ENCODE measurements at places on chromosomes 7 and 10. TPM values are rescaled to one million over a fixed set of nuclear protein-coding genes. Genes with fewer than 3 reads are reported as not detected.

Gene SORCS1
- not detected for total RNA-seq

Gene MYH16
- not detected for total RNA-seq

Gene ATAD1
- total RNA-seq, result 42.8 TPM

Gene SPDYE2B
- not detected for total RNA-seq

Gene CREB3L2
- total RNA-seq, result 39.4 TPM

Gene TRIM50
- total RNA-seq, result not detected

DNA sequence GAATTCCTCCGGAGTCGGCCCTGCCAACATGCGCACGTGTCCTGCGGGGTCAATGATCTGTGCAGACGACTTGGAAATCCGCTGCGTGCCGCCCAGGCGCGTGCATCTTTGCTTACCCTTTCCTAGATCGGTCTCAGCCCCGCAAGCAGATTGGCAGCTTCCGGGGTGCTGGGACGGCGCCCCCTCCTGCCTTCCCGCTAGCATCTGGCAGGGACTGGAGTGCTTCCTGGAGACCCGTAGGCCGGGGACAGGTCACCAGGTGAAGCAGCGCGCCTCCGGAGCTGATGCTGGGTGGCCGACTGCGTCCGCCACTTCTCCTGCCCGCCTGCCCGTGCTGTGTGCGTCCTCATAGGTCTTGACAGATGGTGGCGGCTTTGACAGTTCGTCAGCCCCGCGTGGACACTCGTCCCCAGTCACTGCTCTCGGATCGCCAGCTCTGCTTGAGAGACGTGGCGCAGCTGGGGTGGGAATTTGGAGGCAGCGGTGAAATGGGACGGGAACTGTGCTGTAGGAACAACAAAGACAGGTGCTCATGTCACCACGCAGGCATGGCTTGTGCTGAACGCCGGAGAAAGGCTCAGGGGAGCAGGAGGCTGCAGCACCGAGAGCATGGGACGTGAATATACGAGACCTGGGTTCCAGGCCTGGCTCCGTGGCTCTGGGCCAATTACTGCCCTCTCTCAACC is 21.9 kb upstream of the KCNK18 start:
- DNase-seq, result no peak

GRCh38 chr7:8435590-8436545 is 2.5 kb downstream of the NXPH1 start:
- DNase-seq, result no peak

GRCh38 chr10:102763037-102763607 is 19.4 kb downstream of the WBP1L start:
- no peak for DNase-seq

DNA sequence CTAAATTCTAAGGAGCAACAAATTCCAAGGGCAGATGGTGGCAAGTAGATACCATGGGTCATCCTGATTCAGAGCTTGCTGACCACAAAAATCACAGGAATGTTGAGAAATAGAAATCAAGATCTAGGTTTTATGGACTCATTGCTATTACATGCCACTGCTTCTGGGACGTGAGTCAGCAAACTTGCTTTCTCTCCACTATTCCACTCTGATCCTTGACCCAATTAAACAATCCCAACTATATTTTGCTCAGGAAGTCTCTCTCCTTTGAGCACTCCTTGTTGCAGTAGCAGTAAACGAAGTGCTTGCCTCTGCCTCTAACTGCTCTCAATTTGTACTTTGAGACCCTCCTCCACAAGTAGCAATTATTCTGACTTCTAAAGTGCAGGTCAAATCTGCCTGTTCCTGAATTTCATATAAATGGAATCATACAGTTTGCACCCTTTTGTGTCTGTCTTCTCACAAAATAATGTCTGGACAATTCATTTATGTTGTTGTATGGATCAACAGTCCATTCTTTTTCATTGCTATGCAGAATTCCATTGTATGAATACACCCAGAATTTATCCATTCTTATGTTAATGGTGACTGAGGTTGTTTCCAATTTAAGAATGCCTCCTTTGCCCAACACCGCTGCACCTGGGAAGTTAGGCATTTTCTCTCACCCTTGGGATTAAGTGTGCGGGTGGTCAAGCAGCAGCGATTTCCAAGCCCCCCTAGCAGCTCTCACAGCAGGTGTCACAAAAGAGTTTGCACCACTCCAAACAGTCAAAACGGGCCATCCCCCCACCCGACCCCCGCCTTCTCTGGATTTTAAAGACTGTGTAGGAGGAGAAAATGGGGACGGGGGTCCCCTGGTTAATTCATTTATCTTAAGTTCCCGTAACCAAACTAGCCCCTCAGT is 35.9 kb downstream of the ACSM6 start:
- no peak for DNase-seq

- DNase-seq, result no peak
These were observed 55.7 kb downstream of the CCDC3 start for GRCh38 chr10:12945690-12946359.

GRCh38 chr10:102948786-102949185 is 30.7 kb downstream of the CNNM2 start:
- no peak for DNase-seq

- DNase-seq, result no peak
These were observed 34.3 kb downstream of the LRRC18 start for GRCh38 chr10:48905311-48905710.

DNA sequence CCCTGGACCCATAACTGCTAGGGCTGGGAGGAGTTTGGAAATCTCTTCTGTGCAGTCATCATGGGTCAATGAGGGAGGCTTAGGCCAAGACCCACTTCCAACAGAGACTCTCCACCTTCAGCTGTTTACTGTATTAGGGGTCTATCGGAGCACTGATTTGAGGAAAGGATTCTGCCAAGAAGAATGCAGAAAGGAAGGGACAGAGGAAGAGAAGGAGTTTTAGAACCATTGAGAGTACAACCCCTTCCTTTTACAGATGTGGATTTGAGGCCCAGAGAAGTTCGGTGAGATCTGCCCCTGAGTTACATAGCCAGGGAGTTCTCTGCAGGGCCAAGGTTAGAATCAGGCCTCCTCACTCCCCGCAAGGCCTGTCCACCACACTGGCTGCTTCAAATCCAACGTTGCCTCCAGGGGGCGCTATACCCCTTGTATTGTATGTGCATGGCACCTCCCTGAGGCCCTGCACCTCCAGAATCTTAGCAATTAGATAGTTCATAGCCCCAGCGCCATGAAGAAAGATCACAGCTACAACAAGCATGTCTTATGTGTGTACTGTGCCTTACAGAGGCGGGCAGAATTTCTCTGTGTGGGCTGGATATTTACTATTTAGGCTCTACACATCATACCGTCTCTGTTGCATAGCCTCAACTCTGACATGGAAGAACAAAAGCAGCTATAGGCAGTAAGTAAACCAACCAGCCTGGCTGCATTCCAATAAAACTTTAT is 246.8 kb downstream of the SKIDA1 start:
- peak; percentile 85 for DNase-seq

DNA sequence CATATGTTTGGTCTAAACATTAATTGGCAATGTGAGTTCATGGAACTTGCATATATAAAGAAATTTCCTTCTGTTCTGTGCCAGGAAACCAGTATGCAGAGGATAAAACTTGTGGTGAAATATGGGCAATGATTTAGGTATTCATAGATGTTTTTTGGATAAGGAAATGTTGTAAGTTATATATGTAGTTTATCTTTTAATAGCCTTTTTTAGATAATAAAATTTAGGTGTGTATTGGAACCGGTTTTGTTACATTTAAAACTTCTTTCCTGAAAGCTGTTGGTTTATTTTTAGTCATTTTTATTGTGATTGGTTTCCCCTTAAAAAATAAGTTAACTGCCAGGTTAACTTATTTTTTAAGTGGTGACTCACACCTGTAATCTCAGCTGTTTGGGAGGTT is 22.1 kb downstream of the TAX1BP1 start:
- DNase-seq, result no peak

DNA sequence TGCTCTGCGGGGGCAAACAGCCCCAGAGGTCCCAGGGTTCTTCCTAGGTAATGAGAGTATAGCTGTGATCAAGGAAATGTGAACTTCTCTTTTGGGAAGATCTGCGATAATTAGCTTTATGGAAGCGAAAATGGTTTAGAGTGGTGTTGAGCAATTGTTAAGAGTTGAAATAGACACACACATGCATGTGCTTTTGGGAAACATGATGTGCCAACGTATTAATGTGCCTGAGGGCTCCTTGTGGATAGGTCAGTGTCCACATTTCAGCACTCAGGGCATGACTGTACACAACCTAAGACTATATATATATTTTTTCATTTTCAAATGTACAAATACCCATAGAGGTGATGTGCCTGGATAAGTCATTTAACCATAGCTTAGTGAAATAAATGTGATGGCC is 67.0 kb downstream of the GSDME start:
- DNase-seq, result no peak

DNA sequence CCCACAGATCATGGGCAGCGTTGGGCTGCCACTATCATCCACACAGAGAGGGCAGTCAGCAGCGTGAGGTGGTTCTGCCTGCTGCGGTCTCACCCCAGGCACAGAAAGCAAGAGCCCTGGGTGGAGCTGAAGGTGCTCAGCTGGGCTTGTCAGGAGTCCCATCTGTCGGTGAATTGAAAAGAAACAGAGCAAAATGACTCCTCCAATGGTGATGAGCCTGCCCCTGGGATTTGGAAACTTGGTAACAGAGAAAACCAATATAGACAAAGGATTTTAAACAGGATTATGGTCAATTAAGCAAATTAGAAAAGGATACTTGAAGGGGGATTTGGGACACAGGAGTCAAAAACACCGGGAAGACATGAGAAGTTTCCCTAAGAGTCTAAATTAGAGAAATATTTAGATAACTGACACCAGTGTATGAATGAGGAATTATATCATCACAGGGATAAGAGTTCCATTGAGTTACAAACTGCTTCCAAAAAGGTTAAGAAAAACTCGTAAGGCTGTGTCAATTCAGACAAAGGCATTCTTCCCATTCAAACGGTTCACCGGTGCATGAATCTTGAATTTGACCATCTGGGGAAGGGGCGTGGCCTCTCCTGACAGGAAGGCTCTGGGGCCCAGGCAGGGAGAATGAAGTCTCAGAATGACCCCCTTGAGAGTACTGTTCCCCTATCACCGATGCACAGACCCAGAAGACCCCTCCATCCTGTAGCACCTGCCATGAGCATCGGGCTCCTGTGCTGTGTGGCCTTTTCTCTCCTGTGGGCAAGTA is 70.0 kb upstream of the PRSS58 start:
- DNase-seq, result no peak

- no peak for DNase-seq
These were observed 220.0 kb upstream of the TCERG1L start for GRCh38 chr10:131531265-131532190.

DNA sequence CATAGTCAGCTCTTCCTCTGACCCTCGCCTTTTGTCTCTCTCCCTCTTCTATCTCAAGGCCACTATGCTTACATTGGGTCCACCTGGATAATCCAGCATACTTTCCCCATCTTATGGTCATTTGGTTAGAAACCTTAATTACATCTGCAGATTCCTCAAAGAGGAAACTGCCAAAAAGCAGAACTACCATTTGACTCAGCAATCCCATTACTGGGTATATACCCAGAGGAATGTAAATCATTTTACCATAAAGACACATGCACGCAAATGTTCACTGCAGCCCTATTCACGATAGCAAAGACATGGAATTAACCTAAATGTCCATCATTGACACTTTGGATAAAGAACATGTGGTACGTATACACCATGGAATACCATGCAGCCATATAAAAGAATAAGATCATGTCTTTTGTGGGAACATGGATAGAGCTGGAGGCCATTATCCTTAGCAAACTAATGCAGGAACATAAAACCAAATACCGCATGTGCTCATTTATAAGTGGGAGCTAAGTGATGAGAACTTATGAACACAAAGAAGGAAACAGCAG is 114.8 kb upstream of the NPY start:
- DNase-seq, result no peak

DNA sequence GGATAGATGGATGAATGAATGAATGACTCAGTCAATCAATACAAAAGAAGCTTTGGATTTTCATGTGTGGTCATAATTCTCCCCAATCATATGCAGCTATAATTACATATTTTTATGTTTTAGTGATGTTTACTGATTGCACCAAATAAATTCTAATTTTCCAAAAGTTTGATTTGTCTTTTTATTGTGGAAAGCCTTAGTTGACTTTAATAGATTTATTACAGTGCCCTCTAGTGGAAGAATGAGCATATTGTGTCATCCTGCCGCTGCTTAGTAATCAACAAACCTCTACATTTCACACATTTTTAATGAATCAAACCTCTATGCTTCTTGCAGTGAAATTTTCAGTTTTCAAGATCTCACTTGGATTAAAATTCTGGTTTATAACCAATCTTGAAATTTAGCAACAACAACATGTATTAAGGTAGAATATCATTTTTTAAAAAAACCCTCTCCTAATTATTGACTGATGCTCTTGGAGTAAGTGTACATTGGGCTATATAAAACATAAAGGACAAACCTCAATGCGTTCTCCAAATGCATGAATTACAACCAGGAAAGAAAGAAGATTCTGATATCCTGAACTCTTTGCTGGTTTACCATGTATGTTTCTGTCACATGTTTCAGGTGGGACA is 55.6 kb upstream of the PNLIP start:
- no peak for DNase-seq

GRCh38 chr7:130208516-130208915 is 856 bp downstream of the SSMEM1 start:
- no peak for DNase-seq

DNA sequence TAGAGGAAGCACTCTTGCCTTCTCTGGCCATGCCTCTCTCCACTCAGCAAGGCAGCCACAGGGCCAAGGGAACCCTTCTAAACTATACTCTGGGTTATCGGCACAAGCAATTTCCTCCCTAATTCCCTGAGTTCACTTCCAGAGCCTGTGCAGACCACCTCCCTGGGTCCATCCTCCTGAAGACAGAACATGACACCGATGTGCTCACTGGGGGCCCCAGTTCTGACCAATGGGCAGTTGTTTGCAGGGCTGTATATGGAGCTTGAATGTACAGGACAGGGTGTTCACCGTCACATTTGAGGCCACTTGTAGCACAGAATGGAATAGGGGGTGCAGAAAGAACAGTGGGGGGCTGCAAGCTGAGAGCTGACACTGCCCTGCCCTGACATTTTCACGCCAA is 77.7 kb downstream of the TFEC start:
- DNase-seq, result no peak

DNA sequence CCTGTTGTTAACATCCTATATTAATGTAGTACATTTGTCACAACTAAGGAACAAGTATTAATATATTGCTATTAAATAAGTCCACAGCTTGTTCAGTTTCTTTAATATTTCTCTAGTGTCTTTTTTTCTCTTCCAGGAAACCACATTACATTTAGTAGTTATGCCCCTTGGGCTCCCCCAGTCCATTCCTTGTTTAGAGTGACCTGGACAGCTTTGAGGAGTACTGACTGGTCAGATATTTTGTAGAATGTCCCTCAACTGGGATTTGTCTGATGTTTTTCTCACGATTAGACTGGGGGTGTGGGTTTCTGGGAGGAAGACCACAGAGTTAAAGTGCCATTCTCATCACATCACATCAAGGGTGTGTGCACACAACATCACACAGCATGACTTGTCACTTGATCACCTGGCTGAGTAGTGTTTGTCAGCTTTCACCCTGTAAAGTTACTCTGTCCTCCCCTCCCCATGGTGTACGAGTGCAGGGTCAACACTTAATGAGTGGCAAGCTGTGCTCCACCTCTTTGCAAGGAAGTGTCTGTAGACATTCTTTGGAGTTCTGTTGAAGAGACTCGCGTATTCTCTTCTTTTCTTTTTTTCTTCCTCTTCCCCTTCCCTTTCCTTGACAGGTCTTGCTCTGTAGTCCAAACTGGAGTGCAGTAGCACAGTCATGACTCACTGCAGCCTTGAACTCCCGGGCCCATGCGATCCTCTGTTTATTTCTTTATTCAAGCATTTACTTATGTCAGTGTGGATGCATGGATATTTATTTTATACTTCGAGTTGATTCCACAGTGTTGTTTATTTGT is 10.2 kb downstream of the LMTK2 start:
- no peak for DNase-seq

All from activated CD4-positive, alpha-beta memory T cell treated with anti-CD3 and anti-CD28 coated beads for 36 hours (primary cell).